Central memory CD4-positive, alpha-beta T cell (primary cell): ENCODE measurements at places on chromosomes 16 and 17.

DNA sequence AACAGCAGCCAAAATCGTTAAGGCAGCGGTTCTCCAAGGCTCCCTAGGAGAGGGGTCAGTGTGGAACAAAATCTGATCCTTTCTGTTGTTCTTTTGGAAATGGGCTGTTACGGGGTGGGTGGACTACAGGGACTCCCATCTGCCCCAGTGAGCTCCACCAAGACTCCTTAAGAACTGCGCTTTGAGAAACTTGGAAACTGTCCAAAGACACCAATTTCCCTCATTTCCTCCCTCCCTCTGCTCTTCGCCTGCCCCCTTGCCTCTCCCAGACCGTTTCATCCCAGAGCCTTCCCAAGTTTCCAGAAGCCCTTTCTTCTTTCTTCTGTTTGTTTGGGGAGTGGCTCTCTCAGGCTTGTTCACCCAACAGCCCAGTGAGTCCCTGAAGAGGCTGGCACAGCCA lies 205.4 kb downstream of the COPRS start:
- DNase-seq = no peak

DNA sequence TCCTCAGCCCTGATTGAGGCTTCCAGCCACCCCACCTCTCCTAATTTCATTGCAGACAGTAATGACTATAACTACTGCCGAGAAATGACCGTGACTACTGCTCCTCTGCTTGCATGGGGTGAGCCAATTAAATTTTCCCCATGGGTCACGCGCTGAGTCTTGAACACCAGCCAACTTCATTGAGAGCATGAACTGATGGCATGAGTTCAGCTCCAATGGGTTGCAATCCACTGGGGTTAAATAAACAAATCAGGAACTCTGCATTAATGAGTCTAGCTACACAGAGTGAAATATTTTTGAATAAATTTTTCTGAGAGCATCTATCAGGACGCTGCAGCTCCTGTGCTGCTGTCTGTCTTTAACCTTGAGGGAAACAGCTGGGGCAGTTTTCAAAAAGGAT lies 61.6 kb upstream of the CLEC3A start:
- DNase-seq = no peak

GRCh38 chr17:58693208-58693607 lies 806 bp downstream of the RAD51C start:
- DNase-seq = no peak

DNA sequence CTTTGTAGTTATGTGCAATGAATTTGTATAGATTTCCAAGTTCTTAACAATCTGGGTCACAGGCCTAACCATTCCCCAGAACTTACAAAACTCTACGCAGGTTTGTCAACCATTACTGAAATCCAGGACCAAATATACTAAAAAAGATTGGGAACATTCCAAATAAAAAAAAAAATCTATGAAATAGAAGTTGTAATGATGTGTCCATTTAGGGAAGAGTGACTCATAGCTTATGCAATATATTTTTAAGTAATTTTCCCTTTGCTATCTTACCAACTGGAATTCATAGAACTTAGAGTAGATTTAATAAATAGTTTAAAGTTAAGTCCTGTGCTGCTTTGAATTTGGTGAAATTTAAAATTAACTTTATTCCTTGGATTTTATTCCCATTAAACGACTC lies 393.2 kb downstream of the PMP22 start:
- no peak for DNase-seq
